ENCODE measurements at places on chromosomes 11 and 22.

DNA sequence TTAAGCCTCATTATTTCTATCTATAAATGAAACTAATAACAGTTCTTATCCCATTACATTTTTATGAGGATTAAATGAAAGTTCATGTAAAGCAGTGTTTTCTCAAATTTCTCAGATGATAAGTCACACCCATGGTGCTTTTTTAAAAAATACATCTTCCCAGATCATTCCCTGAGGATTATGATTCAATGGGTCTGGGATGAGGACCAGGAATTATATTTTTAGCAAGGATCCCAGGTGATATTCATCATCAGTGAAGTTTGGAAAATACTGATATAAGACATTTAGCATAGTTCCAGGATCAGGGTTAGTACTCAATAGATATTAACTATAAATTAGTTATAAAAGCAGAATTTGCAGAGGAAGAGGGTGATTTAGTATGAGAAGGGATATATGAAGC lies 89.1 kb downstream of the BBOX1 start:
- DNase-seq, result no peak

- no peak for DNase-seq
Observed at GRCh38 chr22:44109416-44109815, 71.3 kb upstream of the PARVG start.

GRCh38 chr11:130413405-130414106 lies 14.9 kb downstream of the ADAMTS8 start:
- no peak for DNase-seq

DNA sequence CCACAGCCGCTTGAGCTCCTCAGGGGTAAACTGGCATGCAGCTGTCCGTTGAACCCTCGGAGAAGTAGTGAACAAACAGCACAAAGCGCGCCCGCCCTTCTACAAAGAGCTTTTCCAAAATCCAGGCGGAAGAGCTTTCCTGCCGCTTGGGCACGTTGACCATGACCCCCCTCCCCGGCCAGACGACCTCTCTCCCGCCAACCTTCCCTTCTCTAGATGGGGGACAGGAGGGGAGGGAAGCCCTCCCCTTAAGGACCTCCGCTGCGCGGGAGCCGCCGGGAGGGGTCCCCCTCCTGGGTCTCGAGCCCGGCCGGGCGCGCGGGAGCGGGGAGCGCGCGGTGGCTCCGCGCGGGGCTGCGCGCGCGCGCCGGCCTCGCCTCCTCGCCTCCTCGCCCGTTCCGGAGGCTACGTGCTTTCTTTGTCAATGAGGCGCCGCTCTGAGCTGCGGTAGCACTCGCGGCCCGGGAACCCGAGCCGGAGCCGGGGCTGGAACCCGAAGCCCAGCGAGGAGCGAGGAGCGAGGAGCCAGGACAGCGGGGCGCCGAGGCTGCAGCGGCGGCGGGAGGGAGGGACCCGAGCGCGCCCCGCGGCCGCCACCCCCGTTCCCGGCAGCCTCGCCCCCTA lies 118.6 kb downstream of the HIPK3 start:
- no peak for DNase-seq

- DNase-seq, result no peak
Observed at GRCh38 chr11:46015941-46016340, 93.5 kb downstream of the LARGE2 start.

GRCh38 chr22:46159212-46159611 lies 8.9 kb downstream of the PPARA start:
- DNase-seq, result no peak

- no peak for DNase-seq
Observed at GRCh38 chr11:109677876-109678275, 255.9 kb downstream of the C11orf87 start.

DNA sequence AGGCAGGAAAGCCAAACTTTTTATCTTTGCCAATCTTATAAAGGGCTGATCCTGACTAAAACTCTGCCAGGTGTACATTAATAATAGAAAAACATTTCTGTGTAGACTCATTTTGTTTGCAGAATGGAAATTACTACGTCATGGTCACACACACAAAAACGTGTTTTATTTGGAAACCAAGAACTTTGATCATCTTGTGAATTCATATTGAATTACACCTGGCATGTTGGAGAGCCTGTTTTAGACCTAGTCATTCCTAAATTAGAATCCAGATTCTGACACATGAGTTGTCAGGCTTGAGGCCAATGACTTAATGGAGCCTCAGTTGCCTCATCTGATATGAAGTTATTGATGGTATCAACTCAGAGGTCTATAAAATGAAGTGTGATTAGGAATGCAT lies 235.6 kb upstream of the TENM4 start:
- DNase-seq, result no peak

- DNase-seq, result no peak
Observed at GRCh38 chr22:35008213-35008612, 57.7 kb upstream of the ISX start.

GRCh38 chr22:46791201-46791731 lies 28.8 kb downstream of the TBC1D22A start:
- peak; percentile 72 for DNase-seq

GRCh38 chr11:118610773-118611432 lies 3.5 kb downstream of the PHLDB1 start:
- DNase-seq, result peak; percentile 79

GRCh38 chr22:33539902-33540751 lies 380.1 kb downstream of the LARGE1 start:
- DNase-seq, result no peak

DNA sequence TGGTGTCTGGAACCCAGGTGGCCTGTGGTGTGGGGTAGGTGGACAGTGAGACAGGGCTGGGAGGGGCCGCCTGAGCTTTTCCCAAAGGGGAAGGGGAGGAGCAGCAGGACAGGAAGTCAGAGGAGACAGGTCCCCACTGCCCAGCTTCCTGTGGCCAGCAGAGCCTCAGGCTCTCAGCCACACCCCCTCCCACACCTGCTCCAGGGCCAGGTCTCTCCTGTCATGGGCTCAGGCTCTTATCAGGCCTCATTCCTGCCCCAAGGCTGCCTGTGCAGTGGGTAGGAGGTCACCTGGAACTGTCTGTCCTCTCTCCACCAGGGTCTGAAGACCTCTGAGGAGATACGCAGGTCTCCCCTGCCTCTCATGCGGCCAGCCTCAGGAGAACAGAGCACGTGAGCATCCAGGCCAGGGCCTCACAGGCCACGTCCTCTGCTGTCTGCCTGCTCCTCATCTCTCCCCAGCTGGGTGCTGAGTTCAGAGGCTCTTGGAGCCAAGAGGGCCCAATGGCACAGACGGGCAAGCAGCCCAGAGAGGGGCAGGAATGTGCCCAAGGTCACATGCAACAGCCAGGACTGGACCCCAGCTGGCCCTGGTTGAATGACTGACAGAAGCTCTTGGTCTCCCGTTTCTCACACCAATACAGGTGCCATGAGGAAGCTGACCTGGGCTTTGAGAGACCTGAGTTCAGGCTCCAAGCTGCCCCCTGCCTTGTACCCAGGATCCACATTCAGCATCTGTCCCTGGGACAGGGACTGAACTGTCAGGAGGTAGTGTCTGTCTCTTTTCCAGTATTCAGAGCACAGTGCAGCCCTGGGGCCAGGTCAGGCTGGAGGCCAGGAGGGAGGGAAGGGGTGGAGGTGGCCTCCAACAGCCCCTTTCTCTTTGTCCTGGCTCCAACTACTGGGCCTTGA lies 16.7 kb downstream of the STARD10 start:
- no peak for DNase-seq

DNA sequence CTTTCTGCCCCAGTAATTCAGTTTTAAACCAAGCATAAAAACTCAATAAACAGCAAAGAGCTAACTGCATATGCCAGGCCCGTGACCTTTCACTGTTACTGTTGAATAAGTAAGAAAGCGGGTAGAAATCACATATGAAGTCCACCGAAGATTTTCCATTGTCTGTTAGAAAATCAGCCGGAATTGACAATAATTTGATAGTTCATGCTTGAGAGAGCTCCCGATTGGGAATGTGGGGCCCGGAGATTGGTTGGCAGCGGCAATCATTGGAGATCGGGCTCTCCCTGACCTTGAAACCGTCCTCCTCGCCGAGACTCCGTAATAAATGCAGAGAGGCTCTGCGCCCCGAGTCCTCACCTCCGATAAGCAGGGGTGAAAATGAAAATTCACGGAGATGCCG lies 709.6 kb downstream of the BRD1 start:
- no peak for DNase-seq

GRCh38 chr11:122556605-122557004 lies 98.9 kb upstream of the UBASH3B start:
- no peak for DNase-seq

DNA sequence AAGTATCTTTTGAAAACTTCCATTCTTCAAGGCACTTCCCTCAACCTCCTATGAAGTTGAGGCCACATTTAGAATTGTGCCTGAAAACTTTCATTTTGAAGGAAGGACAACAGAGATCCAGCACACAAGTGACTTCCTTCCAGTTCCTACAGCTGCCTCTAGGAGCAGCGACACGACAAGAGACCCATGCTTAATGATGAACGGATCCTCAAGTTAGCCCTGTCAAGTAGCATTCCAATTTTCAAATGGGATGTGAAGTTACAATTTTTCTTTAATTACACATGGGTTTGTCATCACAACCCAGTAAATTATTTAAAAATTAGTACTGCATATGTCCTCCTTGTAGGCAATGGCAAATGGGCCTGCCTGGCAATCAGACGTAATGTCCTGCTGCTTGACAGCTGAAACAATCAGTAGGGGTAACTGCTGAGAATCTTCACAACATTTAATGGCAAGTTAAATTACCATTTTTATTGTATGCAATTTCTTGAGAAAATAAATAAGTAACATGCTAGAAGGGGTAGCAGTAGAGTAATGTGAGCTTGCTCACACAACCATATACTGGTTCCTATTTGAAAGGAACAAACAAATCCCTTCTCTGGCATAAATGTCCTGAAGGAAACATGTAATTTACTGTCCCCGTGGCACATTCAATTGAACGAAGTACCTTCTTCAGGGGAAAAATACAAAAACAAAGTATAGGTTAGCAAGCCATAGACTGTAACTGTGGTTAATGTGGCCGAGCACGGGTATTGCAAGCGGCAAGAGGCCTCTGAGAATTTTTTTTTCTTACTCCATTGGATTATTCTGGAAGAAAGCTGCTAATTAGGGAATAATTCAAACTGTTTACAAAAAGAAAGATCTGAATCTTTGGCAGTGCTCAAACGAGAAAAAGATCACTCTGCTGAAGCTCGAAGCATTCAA lies 288.3 kb downstream of the CADM1 start:
- DNase-seq, result no peak

DNA sequence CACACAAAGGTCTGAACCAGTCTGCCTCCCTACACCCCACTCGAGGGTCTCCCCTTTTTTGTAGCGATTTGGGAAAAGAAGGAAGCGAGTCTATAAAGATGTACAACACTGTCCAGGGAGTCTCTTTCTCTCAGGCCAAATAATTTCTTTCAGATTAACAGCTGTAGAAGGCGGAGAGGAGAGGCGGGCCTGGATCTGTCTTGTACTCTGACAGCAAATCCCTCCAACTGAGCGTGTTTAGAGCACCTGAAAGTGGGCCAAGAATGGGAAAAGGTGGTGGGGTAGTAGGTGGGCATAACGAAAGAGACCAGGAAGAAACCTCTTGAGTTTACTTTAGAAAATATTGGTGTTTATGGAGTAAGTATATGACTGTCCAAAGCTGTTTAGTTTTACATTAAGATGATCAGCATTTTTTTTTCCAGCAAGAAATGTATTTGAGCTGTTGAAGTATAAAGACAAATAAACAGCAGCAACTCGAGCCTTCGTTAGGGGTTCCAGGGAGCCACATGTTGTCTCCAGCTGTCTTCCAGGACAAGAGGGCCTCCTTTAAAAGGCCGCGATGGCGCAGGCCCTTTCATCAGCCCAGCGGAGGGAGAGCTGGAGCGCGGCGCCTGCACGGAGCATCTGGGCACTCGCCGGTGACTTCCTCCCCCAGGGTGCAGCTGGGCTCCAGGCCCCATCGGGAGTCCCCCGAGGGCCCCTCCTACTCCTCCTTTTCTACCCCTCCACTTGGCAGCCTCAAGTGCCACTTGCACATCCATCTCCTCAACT lies 34.9 kb downstream of the SCUBE1 start:
- no peak for DNase-seq

DNA sequence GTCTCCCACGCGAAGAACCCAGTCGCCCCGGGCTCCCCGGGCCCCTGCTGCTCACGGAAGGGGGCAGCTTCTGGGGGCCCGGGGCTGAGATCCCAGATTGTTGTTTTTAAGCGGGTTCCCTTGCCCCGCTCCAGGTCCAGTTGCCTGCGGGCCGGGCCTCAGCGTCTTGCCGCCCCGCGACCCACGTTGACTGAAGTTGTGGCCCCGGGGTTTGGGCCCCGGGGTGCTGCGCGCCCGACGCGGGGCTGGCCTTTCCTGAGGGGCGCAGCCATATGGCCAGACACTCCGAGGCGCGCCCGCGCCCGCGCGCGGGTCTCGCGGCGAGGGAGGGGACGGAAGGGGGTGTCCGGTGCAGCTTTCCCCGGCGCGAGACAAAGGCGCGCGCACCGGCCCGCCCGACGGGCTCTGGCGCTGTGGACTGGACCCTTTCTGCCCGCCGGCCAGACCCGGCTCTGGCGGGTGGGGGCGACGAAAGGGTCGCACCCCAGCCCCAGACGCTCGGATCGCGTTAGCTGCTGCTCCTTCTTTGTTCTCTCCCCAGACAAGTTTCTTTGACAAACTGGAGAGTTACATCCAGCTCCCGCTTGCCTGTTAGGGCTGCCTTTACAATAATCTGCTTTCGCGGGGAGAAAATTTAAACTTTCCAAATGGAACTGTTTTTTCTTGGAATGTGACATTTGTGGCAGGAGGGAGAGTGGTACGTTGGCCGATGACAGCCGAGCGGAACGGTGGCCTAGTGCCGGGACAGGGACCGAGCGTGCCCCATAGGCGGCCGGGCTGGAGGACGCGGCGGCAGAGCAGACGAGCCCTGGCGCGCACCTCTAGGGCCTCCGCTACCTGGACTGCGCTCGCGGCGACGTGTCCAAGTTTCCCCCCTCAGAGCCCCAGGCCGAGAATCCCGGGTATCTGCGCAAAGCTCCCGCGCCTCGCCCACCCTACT lies 716 bp downstream of the AMOTL1 start:
- DNase-seq, result no peak

GRCh38 chr11:130840679-130841078 lies 75.6 kb downstream of the SNX19 start:
- DNase-seq, result no peak

GRCh38 chr11:16311831-16312230 lies 44.5 kb downstream of the SOX6 start:
- DNase-seq, result no peak

DNA sequence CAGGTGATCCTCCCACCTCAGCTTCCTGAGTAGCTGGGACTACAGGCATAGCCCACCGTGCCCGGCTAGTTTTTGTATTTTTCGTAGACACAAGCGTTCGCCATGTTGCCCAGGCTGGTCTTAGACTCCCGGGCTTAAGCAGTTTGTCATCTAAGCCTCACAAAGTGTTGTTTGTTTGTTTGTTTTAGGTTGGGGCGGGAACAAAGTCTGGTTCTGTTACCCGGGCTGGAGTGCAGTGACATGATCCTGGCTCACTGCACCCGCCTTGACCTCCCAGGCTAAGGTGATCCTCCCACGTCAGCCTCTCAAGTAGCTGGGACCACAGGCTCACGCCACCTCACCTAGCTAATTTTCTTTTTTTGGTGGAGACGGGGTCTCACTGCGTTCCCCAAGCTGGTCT lies 12.6 kb downstream of the IRF7 start:
- DNase-seq, result no peak

DNA sequence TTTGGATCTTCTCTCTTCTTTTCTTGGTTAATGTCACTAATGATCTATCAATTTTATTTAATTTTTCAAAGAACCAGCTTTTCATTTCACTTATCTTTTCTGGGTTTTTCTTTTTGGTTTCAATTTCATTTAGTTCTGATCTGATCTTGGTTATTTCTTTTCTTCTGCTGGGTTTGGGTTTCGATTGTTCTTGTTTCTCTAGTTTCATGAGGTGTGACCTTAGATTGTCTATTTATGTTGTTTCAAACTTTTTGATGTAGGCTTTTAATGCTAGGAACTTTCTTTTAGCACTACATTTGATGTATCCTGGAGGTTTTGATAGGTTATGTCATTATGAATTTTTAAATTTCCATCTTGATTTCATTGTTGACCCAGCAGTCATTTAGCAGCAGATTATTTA lies 142.3 kb downstream of the C11orf87 start:
- no peak for DNase-seq
